A172 (cell line): ENCODE measurements at places on chromosomes 12 and 14.
A peak's percentile ranks its signal among the peaks of the same experiment; 100 is the strongest.

GRCh38 chr14:55051165-55051422, 353 bp upstream of the MAPK1IP1L start:
- no peak for DNase-seq

DNA sequence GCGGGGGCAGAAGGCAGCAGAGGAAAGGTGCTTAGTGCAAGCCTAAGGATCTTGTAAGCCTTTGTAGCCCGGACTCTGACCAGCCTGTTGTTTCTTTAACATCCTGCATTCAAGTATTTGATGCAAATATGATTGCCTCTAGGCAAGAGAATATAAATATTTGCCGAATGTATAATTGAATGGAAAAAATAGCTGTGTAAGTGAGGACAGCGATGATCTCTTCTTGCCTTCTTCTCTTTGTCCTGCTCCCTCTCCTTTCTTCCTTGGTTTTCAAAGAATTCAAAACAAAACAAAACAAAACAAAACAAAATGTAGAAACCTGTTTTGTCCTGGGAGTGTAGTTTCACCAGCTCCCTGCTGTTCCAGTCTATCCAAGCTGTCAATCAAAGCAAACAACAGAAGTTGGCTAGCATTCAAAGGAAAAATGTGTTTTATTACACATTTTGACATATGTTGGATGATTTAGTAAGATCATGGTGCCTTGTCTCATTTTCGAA, 74.9 kb upstream of the CPM start:
- no peak for DNase-seq

- no peak for DNase-seq
Observed at GRCh38 chr12:57521525-57522010, 1.1 kb upstream of the MBD6 start.

GRCh38 chr12:124964836-124965462, 24.0 kb downstream of the DHX37 start:
- no peak for DNase-seq

DNA sequence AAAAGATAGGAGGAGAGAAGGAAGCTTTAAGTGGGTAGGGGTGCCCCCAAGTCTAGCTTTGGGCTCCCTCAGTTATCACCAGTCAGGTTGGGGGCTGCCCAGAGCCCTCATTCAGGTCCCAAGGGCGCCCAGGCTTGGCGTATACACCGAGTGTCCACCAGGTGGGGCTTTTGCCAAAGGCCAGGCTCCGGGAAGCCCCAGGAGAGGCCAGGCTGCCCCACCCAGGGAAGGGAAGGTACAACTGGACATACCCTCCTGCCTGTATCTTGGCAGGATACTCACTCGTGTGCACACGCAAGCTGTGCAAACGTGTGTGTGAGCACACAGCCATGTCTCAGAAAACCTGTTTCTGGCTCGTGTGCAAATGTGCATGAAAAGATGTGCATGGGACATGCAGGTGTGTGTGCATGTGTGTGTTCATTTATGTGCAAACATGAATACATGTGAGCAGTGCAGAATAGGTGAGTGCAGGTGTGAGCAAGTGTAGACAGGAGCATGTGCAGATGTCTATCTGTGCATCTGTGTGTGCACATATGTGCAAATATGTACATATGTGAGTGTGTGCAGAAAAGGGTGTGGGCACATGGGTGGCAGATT, 103.9 kb upstream of the MYL2 start:
- DNase-seq, result peak; percentile 45

DNA sequence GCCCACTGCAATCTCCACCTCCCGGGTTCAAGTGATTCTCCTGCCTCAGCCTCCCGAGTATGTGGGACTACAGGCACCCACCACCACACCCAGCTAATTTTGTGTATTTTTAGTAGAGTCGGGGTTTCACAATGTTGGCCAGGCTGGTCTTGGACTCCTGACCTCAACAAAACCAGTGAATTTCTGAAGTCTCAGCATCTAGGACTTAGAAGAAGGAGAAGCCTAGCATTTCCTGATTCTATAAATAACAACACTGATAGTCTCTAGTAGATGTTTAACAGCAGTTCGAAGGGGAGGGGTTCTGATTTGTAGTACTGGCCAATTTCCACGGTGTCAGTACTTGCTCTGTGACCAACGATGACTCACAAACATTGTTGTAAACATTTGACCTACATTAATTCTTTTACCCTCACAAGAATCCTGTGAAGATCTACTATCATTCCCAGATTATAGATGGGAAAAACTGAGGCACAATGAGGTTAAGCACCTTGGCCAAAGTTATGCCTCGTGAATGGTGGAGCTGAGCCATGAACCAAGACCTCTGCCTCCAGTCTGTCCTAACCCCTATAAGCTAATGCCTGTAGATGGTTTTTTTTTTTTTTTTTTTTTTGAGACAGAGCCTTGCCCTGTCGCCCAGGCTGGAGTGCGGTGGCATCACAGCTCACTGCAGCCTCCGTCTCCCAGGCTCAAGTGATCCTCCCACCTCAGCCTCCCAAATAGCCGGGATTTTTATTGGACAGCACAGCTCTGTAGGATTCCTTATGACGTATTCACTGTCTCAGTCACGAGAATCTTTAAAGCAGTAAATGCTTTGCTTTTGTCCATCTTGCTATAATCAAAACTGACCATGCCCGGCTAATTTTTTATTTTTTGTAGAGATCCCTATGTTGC, 5.2 kb downstream of the P2RX4 start:
- DNase-seq, result peak; percentile 97

- DNase-seq, result no peak
Observed at GRCh38 chr14:59543873-59544272, 32.7 kb downstream of the CCDC175 start.

- peak; percentile 62 for DNase-seq
Observed at GRCh38 chr14:102096569-102097188, 9.8 kb upstream of the HSP90AA1 start.

- DNase-seq, result no peak
Observed at GRCh38 chr14:101223127-101223526, 319.6 kb upstream of the RTL1 start.

- DNase-seq, result peak; percentile 61
Observed at GRCh38 chr12:112418608-112419296, at the start of gene PTPN11. PTPN11 (plus strand) TSS chr12:112418947; CDS start chr12:112419112, 165 bp downstream.

DNA sequence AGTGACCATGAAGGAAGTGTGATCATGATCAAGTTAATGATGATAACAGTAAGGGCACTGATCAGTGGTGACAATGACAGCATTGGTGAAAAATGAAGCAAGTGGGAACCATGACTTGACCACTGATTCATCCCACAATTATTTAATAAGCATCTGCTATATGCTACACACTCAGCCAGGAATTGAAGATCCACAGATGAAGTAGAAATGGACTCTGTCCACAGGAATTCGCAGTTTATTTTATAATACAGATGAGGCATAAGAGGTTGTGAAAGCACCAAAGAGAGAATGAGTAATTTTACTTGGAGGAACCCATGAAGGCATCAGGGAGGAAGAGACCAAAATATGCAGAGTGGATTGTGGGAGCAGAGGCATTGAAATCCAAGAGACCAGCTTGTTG, 33.8 kb upstream of the SMUG1 start:
- peak; percentile 89 for DNase-seq

DNA sequence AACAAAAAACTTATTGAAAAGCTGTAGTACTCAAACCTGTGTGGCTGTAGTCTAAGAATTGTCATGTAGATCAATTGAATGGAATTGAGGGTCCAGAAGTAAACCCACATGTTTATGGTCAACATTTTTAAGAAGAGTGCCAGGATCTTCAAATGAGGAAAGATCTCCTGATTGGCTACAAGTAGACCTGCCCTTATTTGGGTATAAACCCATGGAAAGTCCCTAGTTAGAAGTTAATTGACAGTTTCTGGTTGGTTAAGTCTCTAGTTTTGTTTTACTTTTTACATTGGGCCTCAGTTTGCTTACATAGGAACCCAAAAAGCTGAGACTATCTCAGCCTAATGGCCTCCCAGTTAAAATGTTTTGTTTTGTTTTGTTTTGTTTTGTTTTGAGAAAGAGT, 91.9 kb upstream of the RESF1 start:
- DNase-seq, result no peak

- DNase-seq, result no peak
Observed at GRCh38 chr14:48814562-48814961, 771.6 kb downstream of the RPS29 start.

- no peak for DNase-seq
Observed at GRCh38 chr14:81235096-81235495, 14.3 kb upstream of the GTF2A1 start.

DNA sequence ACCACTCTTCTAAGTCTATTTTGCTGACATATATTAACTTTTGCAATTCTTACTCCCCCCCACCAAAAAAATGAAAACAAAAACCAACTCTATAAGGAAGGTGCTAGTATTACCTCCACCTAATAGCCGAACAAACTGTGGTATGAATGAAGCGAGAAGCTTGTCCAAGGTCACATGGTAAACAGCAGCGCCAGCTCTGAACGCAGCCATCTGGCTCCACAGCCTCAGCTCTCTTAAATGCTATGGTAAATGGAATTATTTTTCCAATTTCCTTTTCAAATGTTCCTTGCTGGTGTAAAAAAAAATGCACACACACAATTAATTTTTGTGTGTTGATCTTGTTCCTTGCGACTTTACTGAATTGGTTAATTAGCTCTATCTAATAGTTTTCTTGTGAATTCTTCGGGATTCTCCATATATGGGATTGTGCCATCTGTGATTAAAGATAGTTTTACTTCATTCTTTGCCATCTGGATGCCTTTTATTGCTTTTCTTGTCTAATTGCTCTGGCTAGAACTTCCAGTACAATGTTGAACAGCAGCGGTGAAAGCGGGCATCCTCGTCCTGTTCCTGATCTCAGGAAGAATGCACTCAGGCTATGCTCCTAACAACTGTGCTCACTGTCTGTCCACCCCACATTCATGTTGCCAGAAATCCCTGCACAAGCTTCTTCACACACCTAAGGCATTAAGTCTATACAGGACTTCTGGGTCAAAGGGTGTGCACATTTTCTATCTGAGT, 10.7 kb upstream of the C12orf76 start:
- DNase-seq, result no peak

DNA sequence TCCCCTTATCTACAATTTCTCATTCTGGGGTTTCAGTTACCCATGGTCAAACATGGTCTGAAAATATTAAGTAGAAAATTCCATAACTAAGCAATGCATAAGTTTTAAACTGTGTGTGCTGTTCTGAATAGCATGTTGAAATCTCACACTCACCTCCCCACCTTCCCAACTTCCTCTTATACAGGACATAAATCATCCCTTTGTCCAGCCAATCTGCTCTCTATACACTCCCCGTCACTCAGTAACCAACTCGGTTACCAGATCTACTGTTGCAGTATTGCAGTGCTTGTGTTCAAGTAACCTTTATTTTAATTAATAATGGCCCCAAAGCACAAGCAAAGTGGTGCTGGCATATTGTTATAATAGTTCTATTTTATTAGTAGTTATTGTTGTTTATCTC, 420.5 kb downstream of the GXYLT1 start:
- no peak for DNase-seq

- DNase-seq, result peak; percentile 66
Observed at GRCh38 chr14:24224618-24225071, 7.5 kb downstream of the NEDD8 start.

DNA sequence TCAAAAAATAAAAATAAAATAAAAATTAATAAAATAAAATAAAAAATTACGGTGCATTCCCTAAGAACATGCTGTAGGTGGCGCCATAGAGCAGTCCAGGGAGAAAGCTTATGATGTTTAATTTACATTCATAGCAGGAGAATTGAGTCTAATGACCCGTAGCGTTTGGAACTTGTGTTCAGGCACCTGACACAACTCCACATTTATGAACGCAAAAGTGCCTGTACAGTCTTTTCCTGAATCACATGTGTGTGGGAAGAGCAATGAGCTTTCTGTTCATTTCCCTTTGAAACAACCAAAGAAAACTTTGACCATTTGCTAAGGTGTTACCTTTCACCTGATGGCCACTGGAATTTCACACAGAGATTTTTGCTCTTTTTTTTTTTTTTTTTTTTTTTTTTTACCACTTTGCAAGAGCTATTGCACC, 60.6 kb upstream of the KCNA1 start:
- DNase-seq, result no peak

GRCh38 chr12:39574785-39575497, 44.7 kb downstream of the ABCD2 start:
- no peak for DNase-seq

DNA sequence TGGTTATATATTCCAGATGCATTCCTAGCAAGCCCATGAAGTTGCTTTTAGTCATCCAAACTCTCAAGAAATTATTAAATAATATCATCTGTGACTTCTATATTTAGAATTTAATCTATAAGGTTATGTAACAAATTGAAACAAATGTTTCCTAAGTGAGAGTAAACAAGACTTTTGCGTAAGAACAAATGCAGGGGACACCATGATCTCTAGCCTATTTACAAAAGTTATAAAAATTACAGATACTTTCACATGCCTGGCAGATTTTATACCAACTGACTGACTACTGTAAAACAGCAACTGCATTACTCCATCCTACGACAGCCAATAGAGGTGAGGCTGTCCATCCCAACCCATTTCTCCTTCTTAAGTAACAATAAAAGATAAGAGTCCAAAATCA, 20.4 kb upstream of the DIO2 start:
- no peak for DNase-seq

- DNase-seq, result peak; percentile 26
Observed at GRCh38 chr14:76720382-76720813, 40.9 kb upstream of the VASH1 start.

- no peak for DNase-seq
Observed at GRCh38 chr12:90836689-90837088, 118.3 kb downstream of the CCER1 start.

DNA sequence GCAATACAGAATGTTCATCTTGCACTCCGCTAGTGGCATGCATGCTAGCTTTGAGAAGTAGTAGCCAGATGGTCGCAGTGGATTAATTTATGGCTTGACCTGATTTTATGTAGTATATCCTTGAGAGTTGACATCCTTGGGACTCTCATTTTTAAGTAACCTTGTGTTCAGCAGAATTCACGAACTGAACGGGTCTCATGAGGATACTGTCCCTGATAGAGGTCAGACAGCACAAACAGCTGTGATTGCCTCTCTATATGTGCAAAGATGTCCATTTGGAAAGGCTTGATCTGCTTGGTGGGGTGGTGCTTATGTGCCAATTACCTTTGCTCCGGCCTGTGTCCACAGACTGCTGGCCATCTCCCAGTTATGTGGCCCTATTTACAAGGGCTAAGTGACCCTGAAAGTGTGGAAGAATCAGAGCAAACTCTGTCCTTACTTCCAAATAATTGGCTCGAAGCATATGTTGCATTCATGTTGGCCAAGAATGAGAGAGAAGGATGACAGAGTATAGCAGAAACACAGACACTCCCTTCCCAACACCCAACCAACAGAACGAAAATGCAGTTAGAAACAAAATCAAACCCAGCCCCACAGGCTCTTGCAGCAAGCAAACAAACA, 167.1 kb downstream of the CRADD start:
- no peak for DNase-seq

DNA sequence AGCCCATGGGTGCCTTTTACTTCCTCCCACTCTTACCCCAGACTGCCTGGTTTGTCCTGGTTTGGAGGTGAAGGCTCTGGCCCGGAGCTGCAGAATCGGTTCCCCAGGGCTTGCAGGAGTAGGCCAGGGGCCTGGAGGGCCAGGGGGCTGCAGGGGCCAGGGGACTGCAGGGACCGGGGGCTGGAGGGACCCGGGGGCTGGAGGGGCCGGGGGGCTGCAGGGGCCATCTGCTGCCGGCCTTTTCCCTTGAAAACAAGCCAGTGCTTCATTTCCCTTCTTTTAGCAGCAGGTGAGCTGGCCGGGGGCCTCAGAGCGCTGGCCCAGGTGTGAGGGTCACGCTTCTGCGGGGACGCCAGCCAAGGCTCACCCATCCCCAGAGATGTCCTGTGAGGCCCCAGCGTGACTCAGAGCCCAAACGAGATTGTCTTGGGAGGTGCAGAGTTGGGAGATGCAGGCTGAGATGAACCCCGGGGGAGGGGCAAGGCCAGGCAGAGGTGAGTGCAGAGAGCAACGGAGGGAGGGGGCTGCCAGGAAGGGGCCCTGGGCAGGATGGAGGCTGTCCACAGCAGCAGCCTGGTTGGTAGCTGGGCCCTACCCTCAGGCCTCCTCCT, 154.9 kb downstream of the KIF26A start:
- no peak for DNase-seq
